ENCODE measurements at places on chromosomes 3 and 15.

GRCh38 chr3:115713284-115713683 is 90.0 kb downstream of the GAP43 start:
- DNase-seq = no peak

DNA sequence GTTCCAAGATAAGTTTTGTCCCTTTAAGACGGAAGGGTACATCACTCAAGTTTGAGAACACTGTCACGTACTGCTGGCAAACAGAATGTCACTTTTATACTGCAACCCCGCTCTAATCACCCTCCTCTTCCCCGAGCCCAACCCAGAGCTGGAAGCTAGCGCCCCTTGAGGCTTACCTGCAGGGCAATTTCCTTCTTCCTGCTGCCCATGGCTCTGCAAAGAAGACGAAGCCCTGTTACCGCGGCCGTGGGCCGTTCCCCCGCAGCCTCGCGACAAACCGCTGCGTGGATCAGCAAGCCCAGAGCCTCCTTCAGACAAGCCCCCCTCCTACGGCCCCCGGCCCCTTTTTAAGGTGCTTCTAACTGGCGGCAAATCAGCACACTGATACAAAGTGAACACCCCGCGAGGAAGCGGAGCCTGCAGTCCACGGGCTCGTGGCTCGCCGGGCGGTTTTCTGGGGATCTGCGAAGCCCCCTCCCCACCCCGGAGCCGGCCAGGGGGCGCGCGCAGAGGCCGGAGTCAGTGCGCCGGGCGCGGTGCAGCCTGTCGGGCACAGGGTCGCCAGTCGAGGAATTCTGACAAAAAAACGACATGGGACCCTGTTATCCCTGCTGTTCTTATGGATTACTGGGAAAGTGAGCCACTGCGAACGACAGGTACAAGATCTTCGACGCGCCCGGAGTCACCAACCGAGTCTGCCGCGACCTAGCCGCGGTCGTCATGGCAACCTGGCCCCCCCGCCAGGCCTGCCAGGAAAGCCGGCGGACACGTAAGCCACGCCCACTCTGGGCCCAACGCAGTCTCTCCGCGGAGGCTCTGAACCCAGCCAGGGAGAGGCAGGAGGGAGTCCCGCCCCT is at the start of gene NME9:
NME9 (minus strand) TSS at position 725 of the 857 bp plus-strand sequence; CDS start at position 209, 516 bp downstream.
- peak; percentile 89 for DNase-seq

- DNase-seq = no peak
Observed at GRCh38 chr3:119500265-119500664, 1.9 kb downstream of the TIMMDC1 start.

DNA sequence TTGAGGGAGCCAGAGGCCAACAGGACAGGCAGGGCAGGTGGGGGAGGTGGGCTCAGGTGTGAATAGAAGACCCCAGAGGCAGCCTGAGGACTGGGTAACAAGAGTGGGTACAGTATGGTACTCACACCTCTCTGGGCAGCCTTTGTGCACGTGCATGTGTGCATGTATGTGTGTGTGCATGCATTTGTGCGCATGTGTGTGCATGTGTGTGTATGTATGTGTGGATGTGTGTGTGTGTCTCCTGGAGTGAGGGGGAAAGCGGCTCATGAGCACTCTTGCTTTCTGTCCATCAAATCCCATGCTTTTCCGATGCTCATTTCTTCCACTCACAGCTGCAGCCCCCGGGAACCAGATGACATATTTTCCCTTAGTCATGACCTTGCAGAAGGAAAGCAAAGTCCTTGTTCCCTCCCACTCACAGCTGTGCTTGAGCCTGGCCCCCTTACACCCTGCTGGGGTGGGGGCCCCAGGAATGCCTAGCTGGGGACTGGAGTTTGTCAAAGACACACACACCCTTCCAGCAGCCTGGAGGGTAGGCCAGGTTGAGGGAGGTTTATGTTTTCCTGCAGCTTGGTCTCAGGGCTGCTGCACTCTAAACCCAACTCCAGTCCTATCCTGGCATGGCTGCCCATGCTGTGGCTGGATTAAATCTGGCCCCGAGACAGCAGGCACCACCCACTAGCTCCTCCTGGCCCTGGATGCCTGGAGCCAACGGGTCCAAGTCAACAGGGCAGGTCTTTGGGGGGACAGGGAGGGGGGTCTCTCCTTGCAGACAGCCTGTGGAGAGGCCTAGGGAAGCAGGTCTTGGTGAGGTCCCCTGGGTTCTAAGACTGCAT is 22.5 kb downstream of the CCDC33 start:
- DNase-seq = no peak

DNA sequence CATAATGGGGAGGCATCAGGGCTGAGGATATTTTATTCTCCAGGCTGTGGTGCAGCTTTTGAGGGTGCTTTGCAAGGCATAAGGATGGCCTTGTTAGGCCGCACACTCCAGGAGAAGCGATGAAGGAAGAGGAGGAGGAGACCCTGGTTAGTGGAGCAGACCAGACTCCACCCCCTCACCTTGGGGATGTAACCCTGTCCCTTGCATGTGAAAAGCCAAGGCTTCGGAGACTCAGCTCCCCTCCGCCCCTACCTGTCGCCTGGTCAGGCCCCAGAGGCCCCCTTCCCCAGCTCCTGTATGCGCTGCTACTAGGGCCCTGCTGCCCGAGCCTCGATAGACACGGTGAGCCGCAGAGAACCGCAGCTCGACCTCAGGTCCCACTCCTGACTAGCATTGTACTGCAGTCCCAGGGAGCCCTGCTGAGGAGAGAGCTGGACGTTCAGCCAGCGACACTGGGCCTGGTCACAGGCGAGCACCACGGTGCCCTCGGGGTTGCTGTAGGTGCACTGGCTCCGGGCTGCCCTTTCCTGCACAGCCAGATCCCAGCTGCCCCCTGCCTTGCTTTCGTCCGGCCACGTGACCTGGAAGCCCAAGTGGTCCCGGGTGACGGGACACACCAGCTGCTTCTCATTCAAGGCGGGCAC is 10.2 kb downstream of the CPN2 start:
- DNase-seq = no peak

- DNase-seq = no peak
Observed at GRCh38 chr3:17050071-17050470, 165.3 kb downstream of the PLCL2 start.

DNA sequence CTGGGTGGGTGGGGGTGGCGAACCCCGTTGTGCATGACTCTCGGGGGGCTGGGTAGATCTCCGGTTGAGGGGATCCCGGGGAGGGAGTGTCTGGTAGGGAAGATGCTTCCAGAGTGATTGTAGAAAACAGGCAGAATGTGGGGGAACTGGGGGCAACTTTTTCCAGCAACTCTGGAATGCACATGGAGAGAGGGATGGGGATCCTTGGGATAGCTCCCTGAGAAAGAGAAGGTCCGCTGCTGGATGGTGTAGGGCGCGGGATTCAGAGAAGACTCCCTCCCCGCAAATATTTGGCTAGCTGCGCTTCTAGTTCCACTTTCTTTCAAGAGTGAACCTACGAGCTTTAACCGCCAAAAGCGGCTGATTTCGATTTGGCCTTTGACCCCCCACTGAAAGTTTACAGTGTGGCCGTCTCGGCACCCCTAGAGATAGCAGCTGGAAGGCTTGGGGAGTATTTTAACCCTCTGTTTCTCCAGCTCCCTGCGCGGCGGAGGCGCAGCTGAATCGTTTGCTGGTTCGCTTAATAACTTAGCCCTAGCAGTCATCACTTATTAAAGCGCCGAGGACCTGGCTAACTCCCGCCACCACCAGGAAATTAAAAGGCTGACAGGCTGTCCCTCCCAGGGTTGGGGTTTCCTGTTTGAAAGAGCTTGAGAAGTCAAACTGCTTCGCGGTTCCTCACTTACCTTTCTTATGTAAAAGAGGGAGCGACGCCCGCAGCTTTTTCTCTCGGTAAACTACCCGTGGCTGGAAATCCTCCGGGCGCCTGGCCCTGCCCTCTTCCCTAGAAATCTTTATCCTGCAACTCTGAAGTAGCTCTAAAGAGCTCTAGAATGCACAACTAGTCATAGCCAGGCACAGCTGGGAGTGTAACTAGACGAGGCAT is 1.2 kb downstream of the PHLDB2 start:
- peak; percentile 48 for DNase-seq

- no peak for DNase-seq
Observed at GRCh38 chr3:65983100-65983499, 55.6 kb downstream of the MAGI1 start.

DNA sequence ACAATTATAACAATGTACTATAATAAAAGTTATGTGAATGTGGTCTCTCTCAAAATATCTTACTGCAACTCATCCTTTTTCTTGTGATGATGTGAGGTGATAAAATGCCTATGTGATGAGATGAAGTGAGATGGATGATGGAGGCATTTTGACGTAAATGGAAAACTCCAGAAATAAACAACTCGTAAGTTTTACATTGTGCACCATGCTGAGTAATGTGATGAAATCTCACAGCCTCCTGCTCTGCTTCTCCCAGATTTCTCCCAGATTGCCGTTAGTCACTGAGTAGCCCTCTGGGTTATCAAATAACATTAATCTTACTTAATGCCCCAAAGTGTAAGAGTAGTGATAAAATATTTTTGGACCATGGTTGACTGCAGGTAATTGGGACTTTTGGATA is 64.8 kb upstream of the SLCO2A1 start:
- no peak for DNase-seq

DNA sequence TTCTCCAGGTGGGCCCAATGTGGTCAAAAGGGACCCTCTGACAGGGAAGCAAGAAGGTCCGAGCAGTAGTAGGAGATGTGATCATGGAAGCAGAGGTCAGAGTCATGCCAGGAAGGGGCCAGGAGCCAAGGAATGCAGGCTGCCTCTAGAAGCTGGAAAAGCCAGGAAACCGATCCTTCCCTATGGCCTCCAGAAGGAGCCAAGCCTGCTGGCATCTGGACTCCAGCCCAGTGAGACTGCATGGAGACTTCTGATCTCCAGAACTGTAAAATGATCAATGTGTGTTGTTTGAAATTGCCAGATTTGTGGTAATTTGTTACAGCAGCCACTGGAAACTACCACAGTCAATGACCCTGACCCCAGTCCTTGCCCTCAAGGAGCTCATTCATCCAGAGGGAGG is 56.8 kb upstream of the SPATA12 start:
- DNase-seq = no peak

- no peak for DNase-seq
Observed at GRCh38 chr3:98326105-98326893, 27.4 kb upstream of the OR5K4 start.

DNA sequence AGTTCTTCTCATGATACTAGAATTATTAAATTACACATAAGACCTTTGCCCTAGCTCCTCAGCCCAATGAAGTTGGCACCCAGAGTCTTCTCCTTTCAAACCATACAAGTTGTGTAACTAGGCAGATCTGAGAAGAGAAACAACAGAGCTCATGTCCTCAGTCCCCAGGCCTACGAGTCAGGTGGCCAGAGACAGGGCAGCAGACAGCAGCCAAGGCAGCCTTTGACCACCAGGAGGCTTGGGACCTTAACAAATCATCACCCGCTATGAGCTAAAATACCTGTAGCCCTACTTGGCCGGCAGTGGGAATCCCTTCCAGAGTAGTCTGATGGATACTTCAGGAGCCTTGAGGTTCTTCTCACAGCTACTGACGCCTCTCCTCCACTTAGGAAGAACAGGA is 18.3 kb downstream of the STIMATE start:
- no peak for DNase-seq

DNA sequence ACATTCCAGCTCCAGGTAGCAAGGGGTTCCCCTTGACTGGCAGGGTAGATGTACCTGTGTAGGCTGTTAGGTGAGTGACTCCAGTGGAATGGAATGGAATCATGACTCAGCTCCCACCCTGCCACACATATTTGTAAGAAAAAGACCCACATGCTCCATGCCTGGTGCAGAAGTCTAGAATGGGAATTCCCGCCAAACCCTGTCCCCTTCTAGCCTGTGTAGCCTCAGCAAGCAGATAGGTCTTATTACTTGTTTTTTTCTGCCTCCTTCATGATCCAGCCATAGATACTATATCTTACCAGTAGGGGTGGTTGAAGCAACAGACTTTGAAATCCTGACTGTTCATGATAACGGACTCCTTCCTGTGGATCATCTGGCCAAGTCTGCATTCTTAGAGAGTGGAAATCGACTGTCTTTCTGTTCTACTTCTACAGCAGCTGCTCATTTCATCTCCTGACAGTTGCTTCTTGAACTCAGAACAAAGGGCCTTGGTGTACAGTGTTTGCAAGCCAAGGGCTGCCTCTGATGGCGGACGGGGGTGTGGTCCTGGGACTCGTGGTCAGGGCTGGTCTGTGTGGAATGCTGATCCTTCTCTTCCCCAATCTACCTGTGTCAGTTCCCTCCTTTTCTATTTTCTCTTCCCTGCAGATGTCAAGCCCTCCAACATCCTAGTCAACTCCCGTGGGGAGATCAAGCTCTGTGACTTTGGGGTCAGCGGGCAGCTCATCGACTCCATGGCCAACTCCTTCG is 16.3 kb downstream of the SNAPC5 start:
- DNase-seq = no peak

DNA sequence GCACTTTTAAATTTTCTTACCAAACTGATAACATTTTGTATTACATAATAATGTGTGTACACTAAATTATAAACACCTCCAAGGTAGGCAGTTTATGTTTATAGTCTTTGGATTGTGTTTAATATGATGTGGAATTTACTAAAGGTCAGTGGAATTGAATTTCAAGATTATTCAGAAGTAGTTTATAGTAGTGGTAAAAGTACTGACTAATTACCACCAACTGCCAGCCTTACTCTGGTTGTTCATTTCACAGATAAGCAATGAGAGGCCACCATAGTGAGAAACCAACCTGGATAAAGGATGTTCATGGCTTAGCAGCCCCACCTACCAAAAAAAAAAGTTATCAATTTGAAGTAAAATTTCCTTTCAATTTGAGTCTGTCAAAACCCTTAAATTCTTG is 54.0 kb upstream of the EIF5A2 start:
- DNase-seq = no peak

DNA sequence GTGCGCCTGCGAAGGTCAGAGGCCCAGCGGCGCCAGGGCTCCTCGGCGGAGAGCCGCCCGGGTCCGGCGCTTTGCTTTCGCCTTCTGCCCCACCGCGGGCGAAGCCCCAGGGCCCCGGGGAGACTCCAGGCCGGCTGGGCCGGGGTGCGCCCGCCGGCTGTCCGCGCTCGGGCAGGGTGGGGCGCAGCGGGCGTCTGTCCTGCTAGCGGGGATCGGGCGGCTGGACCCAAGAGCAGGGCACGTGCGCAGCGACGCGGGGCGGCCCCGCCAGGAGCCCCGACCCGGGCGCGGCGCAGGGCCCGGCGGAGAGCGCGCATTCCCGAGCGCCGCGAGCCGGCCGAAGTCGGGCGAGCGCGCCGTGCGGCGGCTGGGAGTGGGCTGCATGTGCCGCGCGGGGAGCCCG is 569 bp upstream of the ALDH1A3 start:
- no peak for DNase-seq

GRCh38 chr3:178073366-178073765 is 462.9 kb upstream of the KCNMB2 start:
- DNase-seq = no peak

DNA sequence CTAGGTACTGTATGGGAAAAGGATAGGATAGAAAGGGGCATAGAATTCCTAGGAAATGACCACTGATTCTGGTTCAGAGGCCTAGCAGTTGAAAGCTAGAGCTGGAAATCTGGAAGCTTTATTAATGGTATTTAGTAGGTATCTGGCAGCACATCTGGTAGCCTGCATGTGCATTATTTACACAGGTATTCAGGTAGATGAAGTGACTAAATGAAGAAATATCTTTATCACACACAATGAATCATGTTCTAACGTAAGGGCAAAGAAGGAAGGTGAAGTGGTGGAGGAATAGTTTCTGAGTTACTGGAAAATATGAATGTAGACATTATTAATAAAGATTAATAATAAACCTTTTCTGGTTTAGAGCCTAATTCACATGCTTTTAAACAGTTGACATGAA is 119.9 kb downstream of the MBNL1 start:
- DNase-seq = no peak

- no peak for DNase-seq
Observed at GRCh38 chr3:150736903-150737832, 25.8 kb downstream of the SIAH2 start.

Data from stimulated activated naive CD8-positive, alpha-beta T cell treated with anti-CD3 and anti-CD28 coated beads, Interleukin-15, Interleukin-2, amounts not matched to agents 100 U/mL and 50 U/mL, for 24 hours (primary cell).